IMR-90 (cell line): ENCODE measurements at places on chromosomes 16 and 17. TPM values are rescaled to one million over a fixed set of nuclear protein-coding genes. Genes with fewer than 3 reads are reported as not detected.
A peak's percentile ranks its signal among the peaks of the same experiment; 100 is the strongest.

GAST gene
- total RNA-seq, result not detected in 2 replicates

YBX2 gene
- total RNA-seq, result not detected in 2 replicates

ARRB2 gene
- total RNA-seq, result 3.9 and 6.1 TPM in 2 replicates

HEATR9 gene
- not detected in 2 replicates for total RNA-seq

MARCHF10 gene
- total RNA-seq, result under 0.01 and 0.18 TPM in 2 replicates

- no peak for DNase-seq
These were observed 4.4 kb downstream of the CPNE2 start for GRCh38 chr16:57096793-57097192.

PRCD gene
- total RNA-seq, result under 0.01 TPM in 1 of 2 replicates, not detected in the other

DNA sequence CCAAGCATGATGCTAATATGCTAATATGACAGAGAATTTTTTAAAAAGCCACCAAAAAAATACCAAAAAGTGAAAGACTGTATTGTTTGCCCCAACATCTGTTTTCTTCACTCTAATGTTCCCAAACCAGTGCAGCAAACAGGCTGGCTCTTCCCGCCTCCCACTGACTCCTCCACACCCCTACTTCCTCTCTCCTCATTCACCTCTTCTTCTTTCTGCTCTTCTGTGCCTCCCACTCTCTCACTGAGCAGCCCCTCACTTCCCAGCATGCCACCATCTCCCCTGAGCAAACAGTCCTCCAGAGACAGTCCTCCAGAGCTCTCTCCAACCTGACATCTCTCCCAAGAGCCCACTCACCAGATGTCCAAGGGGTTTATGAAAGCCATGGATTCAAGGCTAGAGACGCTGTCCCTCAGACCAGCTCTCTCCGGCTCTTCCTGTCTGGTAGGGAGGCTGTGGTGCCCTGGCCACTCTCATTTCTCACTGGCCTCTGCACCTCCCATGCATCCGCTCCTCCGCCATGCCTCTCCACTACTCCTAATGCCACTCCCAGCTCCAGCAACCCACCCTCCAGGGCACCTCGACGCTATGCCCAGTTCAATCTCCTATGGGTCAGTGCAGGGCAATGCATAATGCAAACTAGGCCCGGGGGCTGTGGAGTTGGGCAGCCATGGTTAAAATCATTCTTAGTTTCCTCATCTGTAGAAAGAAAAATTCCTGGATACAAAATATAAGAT is 52.9 kb downstream of the ANKRD11 start:
- DNase-seq, result no peak

DNA sequence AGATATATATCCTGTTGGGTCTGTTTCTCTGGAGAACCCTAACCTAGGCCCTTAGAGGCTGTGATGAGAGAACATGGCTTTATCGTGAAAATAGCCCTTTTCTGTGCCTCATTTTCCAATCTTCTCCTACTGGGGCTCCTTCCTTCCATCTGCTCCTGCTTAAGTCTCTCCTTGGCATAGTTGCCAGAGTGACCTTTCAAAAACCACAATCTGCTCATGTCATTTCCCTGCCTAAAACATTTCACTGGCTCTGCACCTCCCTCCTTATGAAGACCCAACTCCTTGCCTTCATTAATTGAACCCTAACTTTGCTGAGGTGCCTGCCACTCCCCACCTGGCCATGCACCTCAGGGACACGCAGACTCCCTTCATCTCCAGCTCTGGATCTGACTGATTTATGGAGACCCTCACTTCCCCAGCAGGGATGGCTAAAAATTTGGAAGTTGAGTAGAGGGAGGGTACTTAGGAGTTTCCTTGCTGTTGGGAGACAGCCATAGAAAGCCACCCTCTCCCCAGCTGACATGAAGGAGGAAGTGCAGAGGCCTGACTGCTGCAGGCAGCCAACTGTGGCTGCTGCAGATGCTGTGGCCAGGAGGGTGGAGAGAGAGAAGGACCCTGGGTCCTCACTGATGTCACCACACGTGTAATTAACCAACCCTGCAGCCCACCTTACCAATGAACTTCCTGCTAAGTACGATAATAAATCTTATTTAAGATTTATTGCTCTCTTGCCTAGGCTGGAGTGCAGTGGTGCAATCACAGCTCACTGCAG is 6.3 kb upstream of the GGA2 start:
- DNase-seq, result no peak

- DNase-seq, result peak; percentile 46
These were observed 21.4 kb upstream of the JPH3 start for GRCh38 chr16:87580855-87581261.

- no peak for DNase-seq
These were observed 29.7 kb downstream of the ZFPM1 start for GRCh38 chr16:88482630-88483391.

DNA sequence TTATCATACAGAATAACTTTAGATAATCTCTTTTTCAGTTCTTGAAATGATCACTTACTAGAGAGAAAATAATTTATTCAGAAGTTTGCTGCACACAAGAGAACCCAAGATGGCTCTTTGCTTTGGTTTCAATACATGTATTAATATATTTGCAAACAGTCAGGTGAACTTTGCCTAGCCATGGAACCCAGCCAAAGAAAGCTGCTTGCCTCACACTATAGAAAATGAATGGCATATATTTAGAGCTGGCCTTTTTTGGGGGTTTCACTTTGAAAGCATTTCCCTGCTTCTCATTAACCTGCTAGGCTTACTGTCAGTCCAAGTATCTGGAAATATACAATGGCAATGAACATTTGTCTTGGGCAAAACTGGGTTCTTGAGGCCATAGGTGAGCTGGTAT is 75.3 kb downstream of the MRTFB start:
- DNase-seq, result no peak

RAB26 gene
- total RNA-seq, result 1.1 TPM in 2 replicates

NOG gene
- total RNA-seq, result 11.7 and 13.1 TPM in 2 replicates

SPATA33 gene
- 0.90 and 1.1 TPM in 2 replicates for total RNA-seq

DNA sequence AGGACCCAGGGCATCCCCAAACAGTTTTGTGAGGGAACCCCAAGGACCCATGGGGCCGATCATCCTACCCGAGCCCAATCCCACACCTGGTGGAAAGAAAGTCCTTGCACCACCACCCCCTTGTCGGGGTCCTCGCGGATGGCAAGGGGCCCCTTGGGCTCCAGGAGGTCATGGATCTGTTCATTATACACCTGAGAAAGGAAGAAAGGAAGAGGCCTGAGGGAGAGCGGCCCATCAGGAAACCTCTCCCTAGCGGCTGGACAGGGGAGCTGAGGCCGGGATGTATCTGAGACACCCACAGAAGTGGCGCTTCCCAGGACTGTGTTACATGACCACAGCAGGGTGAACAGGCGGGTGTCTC is 12.8 kb downstream of the KIF18B start:
- DNase-seq, result no peak

TRIM72 gene
- not detected in 2 replicates for total RNA-seq

OMG gene
- 0.18 TPM in 1 of 2 replicates, not detected in the other for total RNA-seq

- no peak for DNase-seq
These were observed 65.2 kb downstream of the SRCIN1 start for GRCh38 chr17:38540514-38541045.

SP2 gene
- total RNA-seq, result 0.72 and 1.4 TPM in 2 replicates

TMEM238L gene
- not detected in 2 replicates for total RNA-seq

CACNG5 gene
- not detected in 2 replicates for total RNA-seq

KRT35 gene
- not detected in 2 replicates for total RNA-seq

- DNase-seq, result no peak
These were observed 452.3 kb downstream of the CNTNAP4 start for GRCh38 chr16:76729525-76729924.

GRCh38 chr16:68013440-68013839 is 2.3 kb downstream of the DPEP2NB start:
- DNase-seq, result no peak

NFE2L1 gene
- total RNA-seq, result 35.6 and 42.8 TPM in 2 replicates

ATAD5 gene
- 1.3 and 2.8 TPM in 2 replicates for total RNA-seq

KRTAP1-1 gene
- total RNA-seq, result 0.83 and 0.90 TPM in 2 replicates

DNA sequence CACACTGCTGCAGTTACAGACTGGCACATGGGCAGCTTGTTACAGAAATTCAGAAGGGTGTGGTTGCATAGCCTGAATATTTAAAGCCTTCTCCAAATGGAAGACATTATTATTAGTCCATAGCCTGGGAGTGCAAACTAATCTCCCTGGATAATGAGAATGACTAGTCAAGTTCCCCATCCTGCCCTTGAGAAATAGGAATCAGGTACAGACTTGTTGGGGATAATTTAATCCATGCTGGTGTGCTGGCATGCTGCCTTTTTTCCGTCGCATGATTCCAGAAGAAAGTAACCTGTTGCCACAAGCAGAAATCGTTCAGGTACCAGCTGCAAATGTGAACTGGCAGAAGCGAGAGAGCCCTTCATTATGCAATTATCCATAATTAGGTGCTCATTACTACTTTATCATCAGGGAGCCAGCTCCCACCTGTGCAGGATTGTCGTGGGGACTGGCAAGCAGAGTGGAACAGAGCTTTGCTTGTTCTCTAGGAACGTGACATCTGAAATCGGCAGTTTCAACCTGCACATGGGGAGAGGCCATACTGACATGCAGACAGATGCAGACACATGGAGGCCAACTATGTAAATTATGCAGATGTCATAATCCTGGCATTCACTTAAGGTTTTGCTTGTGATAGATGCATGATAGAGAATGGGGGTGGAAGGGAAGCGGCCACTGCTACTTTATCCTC is 419.4 kb downstream of the PMP22 start:
- DNase-seq, result peak; percentile 18

DNA sequence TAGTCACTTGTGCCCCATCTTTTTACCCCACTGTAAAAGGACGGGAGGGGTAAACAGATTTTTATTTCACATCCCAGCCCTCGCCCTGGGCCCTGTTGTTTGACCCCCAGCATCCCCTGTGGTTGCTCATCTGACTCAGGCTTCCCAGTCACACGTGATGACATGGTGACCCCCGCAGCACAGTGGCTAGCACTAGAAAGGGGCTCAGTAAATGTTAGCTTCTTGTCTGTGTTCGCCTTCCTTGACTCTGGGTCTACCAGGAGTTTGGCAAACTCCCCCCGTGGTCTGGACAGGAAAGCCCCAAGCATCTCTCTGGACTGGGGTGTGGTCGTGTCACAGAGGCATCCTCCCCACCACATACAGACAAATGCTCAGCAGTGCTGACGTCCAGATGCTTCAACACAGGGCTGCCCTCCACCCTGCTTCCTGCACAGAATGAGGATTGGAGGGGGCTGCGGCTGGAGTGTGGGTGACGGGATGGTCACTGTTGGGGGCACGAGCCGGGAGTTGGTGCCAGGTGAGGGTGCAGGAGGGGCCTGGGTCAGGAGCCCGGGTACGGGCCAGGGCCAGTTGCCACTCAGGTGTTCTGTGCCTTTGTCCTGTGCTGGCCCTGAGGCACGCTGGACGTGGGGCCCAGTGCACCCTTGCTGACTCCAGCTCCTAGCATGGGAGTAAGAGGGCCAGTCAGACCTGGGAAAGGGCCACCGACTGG is 69.1 kb downstream of the METRNL start:
- no peak for DNase-seq

SPATA22 gene
- 0.18 and 0.28 TPM in 2 replicates for total RNA-seq

SPIRE2 gene
- total RNA-seq, result 0.56 and 0.72 TPM in 2 replicates

GRCh38 chr16:47084198-47084597 is 59.5 kb downstream of the NETO2 start:
- DNase-seq, result no peak

DNA sequence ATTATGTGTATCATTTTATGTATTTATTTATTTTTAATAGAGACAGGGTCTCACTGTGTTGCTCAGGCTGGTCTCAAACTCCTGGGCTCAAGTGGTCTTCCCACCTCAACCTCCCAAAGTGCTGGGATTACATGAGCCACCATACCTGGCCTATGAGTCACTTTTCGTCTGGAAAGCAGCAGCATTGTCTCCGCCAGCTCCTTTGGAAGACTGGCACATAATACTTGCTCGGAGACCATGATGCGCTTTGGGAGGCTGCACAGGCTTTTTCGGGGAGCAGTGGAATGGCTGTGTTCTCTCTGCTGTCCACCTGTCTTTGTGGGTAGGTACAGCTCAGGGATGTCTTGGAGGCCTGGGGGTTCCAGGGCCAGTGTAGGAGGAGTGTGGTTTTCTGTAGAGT is 102.2 kb downstream of the AATF start:
- DNase-seq, result peak; percentile 17

- DNase-seq, result peak; percentile 61
These were observed 90.7 kb upstream of the SMIM36 start for GRCh38 chr17:55601874-55602364.

ADORA2B gene
- 5.2 and 5.8 TPM in 2 replicates for total RNA-seq

DNA sequence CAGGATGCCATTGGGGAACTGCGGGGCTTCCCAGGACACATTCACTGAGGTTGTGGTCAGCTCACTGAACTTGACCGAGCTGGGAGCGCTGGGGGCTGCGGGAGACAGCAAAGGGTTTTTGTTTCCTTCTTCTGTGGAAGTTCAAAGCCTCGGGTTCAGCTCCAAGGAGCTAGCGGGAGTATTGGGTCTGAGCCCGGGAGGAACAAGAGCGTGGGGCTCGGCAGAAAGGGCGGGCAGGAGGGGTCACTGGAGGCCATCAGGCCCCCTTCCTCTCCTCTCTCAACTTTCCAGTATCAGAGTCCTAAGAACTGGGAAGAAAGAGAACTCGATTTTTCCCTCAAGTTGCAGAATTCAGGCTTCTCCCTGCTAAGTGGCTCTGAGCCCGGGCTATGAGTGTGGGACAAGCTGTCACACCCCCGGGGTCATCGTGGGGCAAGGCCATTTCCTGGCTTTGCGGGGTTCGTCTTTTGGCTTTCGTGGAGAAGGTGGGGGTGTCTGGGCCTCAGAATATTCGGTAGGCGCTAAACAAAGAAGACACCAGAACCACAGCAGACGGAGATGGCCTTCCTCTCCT is 53.6 kb upstream of the CDC42EP4 start:
- DNase-seq, result no peak

DNA sequence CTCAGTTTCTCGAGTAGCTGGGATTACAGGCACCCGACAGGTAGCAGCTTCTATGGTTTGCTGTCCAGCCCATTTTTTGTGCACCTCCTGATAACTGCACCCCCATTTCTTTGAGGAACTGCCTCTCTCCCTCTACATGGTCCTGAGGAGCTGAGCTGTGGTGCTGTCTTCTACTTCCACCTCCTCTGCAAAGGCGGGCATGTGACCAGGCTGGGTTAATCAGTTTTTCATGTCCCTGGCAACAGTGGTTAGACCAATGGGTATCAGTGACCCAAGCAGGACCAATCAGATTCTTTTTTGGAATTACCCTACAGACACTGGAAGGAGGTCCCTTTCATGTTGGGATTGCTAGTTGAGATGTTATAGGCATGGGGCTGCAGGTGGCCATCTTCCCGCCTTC is 41.3 kb downstream of the TBX21 start:
- no peak for DNase-seq

DNA sequence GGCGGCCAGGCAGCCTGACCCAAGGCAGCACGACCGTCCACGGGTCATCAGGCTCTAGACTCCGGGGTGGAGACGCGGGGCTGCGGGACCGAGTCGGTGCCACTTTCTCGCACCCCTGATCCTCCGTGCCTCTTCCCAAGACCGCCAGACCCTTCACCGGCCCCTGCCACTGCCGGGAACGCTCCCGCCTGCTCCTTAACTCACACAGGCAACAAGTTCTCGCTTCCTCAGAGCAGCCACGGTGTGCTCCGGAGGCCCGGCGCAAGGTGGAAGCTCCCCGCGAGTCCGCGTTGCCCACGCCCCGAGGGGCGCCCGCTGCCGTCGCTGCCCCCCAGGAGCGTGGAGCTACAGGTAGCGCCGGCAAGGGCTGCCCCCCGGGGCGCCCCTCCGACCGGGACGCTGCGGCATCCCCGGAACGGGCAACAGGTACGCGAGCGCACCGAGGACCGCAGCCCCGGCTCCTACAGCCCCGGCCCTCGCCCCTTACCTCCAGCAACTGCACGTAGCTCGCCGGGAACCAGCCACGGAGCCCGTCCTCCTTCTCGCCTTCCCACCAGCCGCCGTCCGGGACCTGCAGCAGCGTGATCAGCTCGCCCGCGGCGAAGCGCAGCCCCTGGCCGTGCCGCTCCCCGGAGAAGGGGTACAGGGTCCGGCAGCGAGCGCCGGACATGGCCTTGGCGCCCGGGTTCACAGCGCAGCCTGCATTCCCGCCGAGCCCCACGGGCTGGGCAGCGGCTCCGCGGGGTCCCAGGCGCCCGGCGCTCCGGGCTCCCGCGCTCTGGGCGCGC is 491 bp downstream of the GAS7 start:
- DNase-seq, result no peak
